ENCODE measurements at places on chromosomes 13 and 19.
A peak's percentile ranks its signal among the peaks of the same experiment; 100 is the strongest.

GRCh38 chr13:76048675-76049375 lies 412.7 kb downstream of the LMO7 start:
- DNase-seq, result peak; percentile 37

DNA sequence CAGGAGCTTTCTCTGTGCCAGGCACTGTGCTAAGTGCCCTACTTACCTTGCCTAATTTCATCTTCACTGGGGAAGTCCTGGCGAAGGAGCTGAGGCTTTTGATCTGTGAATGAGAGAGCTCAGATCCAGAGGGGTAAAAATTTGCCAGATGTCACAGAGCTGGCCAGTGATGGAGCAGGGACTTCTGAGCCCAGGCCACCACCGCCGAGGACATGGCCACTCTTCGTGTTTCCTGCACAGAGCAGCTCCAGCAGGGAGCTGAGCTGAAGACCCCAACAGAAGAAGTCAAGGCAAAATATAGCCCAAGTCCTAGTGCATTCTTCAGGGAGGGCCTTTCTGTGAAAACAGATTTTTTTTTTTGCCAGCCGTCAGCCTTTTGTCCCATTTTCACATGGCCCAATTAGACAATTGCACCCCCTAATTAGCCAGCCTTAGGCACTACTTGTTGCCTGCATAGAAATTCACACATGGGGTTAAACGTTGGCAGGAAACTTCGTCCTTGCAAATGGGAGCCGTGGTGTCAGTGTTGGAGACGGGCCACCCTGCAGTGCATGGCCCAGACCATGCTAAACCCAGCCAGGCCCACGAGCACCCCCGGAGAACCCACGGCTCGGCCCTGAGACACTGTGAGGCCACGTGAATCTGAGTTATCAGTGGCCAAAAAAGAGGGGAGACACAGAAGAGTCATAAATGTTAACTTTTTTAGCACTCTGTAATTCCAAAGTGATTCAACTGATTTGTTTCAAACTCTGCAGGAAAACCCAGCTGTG lies 7.8 kb downstream of the ZNF536 start:
- DNase-seq, result no peak

GRCh38 chr13:60009300-60010253 lies 154.2 kb downstream of the DIAPH3 start:
- DNase-seq, result peak; percentile 78

- DNase-seq, result no peak
These were observed 48.2 kb upstream of the KPNA3 start for GRCh38 chr13:49840675-49841074.

DNA sequence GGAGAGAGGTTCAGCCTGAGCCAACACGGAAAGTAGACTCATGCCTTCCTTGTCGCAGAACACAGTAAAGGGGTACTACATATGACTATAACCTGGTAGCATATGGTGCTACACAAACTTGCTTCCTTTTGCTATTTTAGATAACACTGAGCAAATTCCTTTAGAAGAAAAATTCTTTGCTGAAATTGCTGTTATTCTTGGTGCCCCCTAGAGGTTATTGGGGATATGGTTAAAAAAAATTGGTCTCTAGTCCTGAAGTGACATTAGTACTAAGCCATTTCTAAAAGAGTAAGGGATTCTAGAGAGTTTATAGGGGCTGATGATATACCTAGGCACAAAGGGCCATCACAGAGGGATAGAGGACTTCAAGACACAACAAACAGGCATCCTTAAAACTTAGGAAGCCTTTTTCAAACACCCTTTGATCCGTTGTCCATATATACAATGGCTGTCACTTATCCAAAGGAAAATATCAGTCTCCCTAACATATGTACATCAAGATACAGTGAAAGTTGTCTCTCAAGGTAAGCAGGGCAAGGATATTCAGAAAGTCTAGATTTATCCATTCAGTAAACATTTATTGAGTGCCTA lies 13.9 kb upstream of the HS6ST3 start:
- no peak for DNase-seq

- DNase-seq, result no peak
These were observed 30.3 kb downstream of the SHISA2 start for GRCh38 chr13:26021516-26021915.

DNA sequence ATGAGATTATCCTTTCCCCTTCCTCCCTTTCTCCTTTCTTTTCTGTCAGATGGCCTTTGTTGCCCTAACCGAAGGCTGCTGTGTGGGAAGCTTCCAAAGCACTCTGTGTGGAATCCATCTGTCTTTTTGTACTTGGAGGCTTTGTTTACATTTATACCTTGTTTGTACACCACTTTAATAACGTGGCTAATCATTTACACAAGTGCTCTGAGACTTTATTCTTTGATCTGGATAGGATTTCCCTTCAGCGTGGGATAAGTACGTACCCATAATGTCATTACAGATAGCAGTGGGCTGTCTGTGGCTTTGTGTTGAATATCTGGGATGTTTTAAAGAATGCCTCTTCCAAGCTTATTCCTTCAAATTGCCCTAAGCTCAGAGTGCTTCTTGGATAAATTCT lies 684.7 kb upstream of the SLITRK5 start:
- DNase-seq, result peak; percentile 61

GRCh38 chr13:32310134-32310706 lies 4.9 kb downstream of the ZAR1L start:
- no peak for DNase-seq

All from DMS153 (cell line).